ENCODE measurements at places on chromosomes 16 and 17.
A peak's percentile ranks its signal among the peaks of the same experiment; 100 is the strongest.

GRCh38 chr16:2093793-2094192 lies 41.9 kb downstream of the PKD1 start:
- DNase-seq, result no peak

- DNase-seq, result no peak
Measured at GRCh38 chr17:13885953-13886889, 183.1 kb upstream of the COX10 start.

- no peak for DNase-seq
Measured at GRCh38 chr17:47675380-47676198, 18.4 kb upstream of the TBKBP1 start.

GRCh38 chr17:18005496-18005895 lies 32.8 kb downstream of the DRC3 start:
- DNase-seq, result no peak

GRCh38 chr17:49873926-49874325 lies 26.1 kb upstream of the TAC4 start:
- DNase-seq, result no peak

DNA sequence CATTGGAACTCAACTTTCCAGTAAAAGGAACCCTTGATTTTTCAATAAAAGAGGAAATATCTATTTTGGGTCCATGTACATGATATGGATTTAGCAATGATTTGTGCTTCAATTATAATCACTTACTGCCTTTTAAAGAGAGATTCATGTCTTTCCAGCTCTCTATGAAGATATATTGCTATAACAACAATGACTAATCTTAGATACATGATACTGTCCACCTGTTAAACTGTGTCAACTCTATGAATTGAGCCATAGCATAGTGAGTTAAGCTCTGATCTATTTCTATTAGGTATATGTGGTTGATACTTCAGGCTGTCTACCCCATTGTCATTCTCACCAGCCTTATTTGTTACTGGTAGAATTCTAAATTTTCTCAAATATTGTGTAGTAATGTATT lies 15.0 kb upstream of the MPHOSPH6 start:
- no peak for DNase-seq

GRCh38 chr16:47037396-47037745 lies 63.9 kb upstream of the DNAJA2 start:
- no peak for DNase-seq

- DNase-seq, result no peak
Measured at GRCh38 chr17:40461732-40462342, 18.6 kb downstream of the IGFBP4 start.

- no peak for DNase-seq
Measured at GRCh38 chr16:57413301-57413730, 8.7 kb downstream of the CCL17 start.

- DNase-seq, result no peak
Measured at GRCh38 chr16:35642322-35642835, 2183.0 kb downstream of the TP53TG3F start.

DNA sequence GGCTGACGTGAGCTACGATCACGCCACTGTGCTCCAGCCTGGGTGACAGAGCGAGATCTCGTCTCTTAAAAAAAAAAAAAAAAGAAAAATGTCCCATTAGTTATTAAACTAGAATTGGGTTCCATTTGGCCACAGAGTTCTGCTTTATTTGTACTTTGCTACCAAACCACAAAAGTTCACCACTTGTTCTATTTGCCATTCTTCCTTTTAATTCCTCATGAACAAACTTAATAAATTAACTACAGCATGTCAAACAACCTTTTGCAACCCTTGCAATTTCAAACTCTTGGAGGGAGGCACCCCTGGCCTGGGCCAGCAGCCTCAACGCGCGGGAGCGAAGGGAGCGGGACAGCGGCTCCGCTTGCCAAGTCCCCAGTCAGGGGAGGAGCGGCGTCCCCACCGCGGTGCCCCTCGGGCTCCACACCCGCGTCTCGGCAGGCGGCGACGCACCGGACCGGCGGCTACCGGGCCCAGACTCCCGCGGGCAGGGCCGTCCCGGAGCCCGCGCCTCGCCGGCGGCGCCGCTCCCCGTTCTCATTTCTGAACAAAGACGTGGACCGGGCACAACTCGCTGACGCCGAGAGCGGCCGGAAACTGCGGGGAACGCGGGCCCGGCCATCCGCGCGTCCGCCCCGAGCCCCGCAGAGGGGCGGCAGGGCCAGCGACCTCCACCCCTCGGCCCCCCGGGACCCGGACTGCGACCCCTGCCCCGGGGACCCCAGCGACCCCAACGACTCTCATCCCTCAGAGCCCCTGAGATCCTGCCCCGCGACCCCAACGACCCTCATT lies 775 bp downstream of the CYTH1 start:
- DNase-seq, result no peak

- no peak for DNase-seq
Measured at GRCh38 chr17:71217769-71218168, 903.1 kb upstream of the SOX9 start.

GRCh38 chr17:82595893-82596292 lies 52.4 kb downstream of the WDR45B start:
- no peak for DNase-seq

DNA sequence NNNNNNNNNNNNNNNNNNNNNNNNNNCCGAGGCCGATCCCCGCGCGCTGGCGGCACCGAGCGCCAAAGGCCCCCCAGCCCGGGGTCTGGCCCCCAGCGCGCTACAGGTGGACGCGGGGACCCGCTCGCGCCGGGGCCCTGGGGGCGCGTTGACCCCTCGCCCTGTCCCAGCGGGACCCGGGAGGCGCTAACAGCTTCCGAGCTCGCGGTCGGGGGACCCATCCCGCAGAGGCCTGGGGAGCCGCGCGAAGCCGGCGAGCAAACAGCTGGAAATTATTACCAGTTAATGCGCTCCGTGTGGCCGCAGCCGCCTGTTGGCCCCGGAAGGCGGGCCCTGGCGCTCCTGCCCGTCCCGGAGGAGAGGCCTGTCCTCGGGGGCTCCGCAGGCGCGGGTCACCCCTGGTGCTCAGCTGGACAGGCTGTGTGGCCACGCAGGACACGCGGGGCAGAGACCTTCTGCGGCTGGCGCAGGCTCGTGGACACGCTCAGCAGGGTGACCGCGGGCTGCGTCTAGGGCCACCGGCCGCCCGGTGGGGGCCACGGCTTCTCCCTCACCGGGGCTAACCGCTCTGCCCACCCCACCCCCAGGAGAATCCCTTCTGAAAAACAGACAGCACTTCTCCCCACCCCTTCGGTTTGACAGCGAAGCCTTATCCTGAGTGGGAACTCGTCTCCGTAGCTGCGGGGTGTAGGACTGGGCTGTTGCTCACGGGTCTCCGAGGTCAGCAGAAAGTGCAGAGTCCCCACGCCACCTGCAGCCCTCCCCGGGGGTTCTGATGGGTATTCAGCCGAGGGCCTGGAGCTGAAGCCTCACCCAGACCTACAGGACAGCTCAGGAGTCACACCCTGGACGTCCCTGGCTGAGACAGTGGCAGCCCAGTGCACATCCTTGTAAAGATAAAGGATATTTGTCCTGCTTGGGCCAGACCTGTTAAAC lies 138.7 kb upstream of the RPH3AL start:
- DNase-seq, result peak; percentile 45

DNA sequence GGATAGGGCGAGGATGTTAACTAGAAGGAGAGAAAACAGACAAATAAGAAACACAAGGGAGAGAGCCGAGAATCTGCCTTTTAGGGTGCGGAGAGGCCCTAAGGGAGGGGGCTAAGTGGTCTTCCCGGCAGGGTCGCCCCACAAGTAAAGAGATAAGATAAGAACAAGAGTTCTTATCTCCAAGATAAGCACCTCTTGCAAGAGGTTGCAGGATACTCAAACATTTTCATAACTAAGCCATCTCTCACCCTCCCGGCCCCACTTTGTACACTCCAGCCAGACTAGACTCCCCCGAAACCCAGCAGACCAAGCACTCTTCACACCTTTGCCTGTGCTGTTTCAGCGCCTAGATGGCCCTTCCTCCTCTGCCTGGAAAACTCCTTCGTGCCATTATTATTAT lies 14.3 kb downstream of the ZNF319 start:
- DNase-seq, result no peak

GRCh38 chr17:37842401-37842800 lies 81.8 kb upstream of the TBC1D3K start:
- DNase-seq, result no peak

Data from HuH-7 (cell line).